Neuronal stem cell (in vitro differentiated cells): ENCODE measurements at places on chromosomes 7 and 10.

DNA sequence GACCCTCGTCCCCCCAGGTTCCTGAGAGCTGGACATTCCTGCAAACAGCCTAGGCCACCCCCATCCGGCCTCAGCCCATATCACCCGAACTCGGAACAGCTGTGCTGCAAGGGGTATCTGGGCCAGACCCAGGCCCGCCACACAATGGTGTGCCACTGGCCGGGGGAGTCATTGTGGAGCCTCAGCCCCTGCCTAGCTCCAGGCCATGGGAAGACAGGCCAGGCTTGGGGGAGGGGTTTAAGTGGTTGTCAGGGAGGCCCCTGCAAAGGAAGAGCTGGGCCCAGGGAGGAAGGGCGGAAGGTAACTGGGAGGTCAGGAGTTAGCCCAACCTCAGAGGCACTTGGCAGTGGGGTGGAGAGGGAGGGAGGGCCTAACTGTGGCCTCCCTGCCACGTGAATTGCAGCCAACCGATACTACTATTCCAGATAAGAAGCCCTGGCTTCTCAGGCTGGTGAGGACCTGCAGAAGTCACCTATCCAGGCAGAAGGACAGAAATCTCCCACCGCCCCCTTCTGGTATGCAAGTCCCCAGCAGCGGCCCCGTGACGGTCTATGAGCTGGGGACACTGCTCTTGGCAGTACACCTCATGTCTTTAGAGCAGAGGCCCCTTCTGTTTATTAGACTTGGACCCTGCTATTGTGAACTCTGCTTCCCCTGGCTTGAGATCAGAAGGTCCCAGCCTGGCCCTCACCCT lies 26.8 kb downstream of the VSIR start:
- no peaks in the 10 kb centered on the region for H3K36me3 ChIP-seq
- no peak overlapping the region for H3K4me3 ChIP-seq
- DNase-seq: no peak
- H3K27me3 ChIP-seq: no peaks in the 10 kb centered on the region

- H3K36me3 ChIP-seq: no peaks in the 10 kb centered on the region
- no peak overlapping the region for H3K27ac ChIP-seq
Observed at GRCh38 chr7:17622451-17622850, 317.8 kb downstream of the SNX13 start.

- no peak for DNase-seq
- H3K27ac ChIP-seq: no peak overlapping the region
- H3K4me3 ChIP-seq: no peak overlapping the region
- peaks cover 22% of the 10 kb centered on the region for H3K36me3 ChIP-seq
- peaks cover 39% of the 10 kb centered on the region for H3K4me1 ChIP-seq
Observed at GRCh38 chr10:102652170-102652916, 8.1 kb downstream of the TRIM8 start.

DNA sequence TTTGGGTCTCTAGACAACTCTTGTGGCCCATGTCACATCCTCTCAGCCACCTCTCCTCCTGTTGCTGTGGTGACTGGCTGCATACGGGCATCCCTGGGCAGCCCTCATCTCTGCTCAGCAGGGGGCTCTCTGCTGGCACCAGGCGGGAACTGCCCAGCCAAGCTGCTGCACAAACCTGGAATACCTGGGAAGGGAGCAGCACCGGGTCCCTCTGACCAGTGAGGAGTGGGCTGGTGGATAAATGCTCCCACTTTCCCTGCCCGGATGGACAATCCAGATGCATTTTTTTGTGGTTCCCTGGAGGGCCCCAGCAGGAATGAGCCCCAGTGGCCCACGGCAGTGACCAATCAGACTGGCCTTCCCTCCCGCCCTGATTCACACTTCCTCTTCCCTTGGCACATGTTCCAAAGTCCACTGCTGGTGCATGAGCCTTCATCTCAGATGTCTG lies 21.9 kb downstream of the GRID1 start:
- peaks cover 23% of the 10 kb centered on the region for H3K4me1 ChIP-seq
- H3K36me3 ChIP-seq: no peaks in the 10 kb centered on the region
- H3K4me3 ChIP-seq: no peak overlapping the region
- no peak overlapping the region for H3K27ac ChIP-seq
- DNase-seq: no peak
- H3K27me3 ChIP-seq: no peaks in the 10 kb centered on the region
